Spleen (tissue), 13 donors: ENCODE measurements at places on chromosomes 7 and 10. TPM values are rescaled to one million over a fixed set of nuclear protein-coding genes. Genes with fewer than 3 reads are reported as not detected.

DNA sequence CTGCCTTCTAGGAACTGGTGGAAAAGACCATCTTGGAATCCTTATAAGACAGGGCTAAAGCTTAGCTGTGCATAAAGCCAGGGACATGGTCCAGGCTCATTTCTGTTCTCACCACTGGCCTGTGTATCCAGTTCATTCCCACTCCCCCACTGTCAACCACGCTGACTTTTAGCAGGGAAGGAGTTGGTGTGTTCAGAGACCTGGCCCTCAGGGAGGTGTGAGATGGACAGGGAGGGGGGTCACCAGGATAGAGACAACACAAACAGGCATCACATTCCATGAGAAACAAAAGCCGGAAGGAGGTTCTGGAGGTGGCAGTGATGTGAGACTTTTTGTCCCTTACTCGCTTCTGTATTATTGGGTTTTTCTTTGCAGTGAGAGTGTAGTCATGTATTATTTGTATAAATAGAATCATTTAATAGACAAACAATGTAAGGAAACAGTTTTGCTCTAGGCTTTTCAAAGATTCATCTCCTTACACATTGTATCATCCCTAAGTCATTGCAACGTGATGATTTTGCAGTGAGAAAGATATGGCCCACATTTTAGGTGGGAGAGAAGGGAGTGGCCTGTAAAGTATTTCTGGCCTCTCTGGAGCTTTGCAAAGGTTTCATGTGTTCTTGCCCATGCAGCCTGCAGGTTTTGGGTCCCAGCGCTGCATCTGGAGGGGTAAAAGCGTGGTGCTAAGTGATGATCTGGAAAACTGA is 52.0 kb downstream of the EEPD1 start:
- no peak for DNase-seq
- no peaks in the 10 kb centered on the region for H3K27me3 ChIP-seq
- no peak overlapping the region for H3K4me3 ChIP-seq
- peaks cover 30% of the 10 kb centered on the region for H3K4me1 ChIP-seq
- no peak overlapping the region for H3K27ac ChIP-seq
- H3K36me3 ChIP-seq: no peaks in the 10 kb centered on the region

DNA sequence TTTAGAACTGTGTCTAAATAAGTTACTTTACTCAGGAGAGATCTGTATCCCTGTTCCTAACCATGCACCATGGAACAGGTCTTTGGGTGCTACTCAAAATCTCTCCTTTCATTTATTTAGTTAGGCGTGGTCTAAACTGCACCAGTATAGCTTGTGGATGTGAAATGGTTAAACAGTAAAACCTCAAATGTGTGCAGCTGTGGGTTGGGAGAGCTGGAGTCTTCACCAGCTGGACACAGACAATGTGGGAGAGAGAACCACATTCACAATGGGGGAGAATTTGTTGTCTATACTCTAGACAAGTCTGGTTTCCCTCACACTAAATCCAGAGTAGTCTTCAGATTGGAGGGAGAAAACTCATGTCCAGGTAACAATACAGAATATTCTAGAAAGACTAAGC is 31.2 kb upstream of the IKZF1 start:
- H3K4me1 ChIP-seq: peaks cover 13% of the 10 kb centered on the region
- no peak for DNase-seq
- H3K36me3 ChIP-seq: no peaks in the 10 kb centered on the region
- H3K4me3 ChIP-seq: no peak overlapping the region

DNA sequence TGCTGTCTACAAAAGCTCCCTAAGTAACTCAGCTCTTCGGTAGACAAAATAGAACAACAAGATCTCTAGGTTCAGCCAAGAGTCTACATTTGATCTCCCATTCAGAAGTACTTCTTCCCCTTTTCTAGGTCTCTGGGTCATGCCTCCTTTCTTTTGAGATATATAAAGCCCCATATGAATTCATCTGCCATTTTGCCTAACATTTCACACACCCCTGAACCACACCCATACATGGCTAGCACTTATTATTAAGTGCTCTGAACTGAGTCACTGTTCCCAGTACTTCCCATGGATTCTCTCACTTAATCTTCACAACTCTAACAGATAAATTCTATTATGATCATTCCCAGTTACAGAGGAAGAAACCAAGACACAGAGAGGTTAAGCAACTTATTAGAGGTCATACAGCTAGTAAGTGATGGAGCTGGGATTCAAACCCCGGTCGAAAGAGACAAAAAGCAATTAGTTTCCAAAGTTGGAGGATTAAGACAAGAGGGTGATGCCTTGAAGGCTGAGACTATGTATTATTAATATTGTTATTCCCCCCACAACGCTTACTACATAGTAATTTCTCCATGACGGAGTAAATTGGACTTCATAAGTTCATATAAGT is 17.3 kb downstream of the MYOF start:
- H3K36me3 ChIP-seq: no peaks in the 10 kb centered on the region
- no peak overlapping the region for H3K27ac ChIP-seq
- H3K4me3 ChIP-seq: no peak overlapping the region
- DNase-seq: no peak
- peaks cover 12% of the 10 kb centered on the region for H3K4me1 ChIP-seq
- no peaks in the 10 kb centered on the region for H3K27me3 ChIP-seq

CPXM2 gene
- 3.7 TPM for polyA plus RNA-seq

PIK3AP1 gene
- polyA plus RNA-seq: 84.1 TPM

GRCh38 chr10:127579640-127580039 is 30.5 kb downstream of the NPS start:
- no peaks in the 10 kb centered on the region for H3K36me3 ChIP-seq
- no peak overlapping the region for H3K27ac ChIP-seq
- H3K4me3 ChIP-seq: no peak overlapping the region
- no peak for DNase-seq
- H3K27me3 ChIP-seq: no peaks in the 10 kb centered on the region
- H3K4me1 ChIP-seq: no peaks in the 10 kb centered on the region

DNA sequence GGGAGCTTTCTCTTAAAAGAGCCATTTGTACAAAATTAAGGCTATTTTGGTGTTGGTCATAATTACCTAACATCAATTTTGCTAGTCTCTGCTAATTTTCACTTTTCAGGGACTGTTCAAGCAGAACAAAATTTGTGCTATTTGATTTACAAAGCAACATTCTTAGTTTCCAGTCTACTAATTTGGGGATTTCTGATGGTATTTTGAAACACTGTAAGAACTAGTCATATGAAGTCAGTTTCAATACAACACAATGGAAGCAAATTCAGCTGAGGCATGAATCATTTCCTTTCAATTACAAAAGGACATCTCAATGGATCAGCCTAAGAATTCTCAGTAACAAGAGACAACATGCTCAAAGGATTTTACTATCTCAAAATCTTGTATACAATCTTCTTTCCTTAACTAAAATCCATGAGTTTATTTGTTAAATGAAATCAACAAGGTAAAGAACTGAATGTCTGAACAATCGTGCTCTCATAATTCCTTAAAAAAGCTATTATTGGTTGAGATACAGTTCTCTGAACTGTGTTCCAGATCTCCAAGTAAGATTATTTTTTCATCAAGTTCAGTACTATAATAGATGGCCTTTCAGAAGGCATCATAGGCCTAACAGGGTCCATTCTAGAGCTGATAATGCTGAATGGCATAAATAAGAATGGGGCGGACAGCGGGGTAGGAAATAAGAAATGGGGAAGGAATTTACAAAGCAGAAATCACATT is 144.6 kb downstream of the NRCAM start:
- H3K36me3 ChIP-seq: no peaks in the 10 kb centered on the region
- H3K4me1 ChIP-seq: no peaks in the 10 kb centered on the region
- no peaks in the 10 kb centered on the region for H3K27me3 ChIP-seq
- peak overlapping the region; percentile 12 for H3K27ac ChIP-seq
- DNase-seq: no peak
- H3K4me3 ChIP-seq: no peak overlapping the region

DNA sequence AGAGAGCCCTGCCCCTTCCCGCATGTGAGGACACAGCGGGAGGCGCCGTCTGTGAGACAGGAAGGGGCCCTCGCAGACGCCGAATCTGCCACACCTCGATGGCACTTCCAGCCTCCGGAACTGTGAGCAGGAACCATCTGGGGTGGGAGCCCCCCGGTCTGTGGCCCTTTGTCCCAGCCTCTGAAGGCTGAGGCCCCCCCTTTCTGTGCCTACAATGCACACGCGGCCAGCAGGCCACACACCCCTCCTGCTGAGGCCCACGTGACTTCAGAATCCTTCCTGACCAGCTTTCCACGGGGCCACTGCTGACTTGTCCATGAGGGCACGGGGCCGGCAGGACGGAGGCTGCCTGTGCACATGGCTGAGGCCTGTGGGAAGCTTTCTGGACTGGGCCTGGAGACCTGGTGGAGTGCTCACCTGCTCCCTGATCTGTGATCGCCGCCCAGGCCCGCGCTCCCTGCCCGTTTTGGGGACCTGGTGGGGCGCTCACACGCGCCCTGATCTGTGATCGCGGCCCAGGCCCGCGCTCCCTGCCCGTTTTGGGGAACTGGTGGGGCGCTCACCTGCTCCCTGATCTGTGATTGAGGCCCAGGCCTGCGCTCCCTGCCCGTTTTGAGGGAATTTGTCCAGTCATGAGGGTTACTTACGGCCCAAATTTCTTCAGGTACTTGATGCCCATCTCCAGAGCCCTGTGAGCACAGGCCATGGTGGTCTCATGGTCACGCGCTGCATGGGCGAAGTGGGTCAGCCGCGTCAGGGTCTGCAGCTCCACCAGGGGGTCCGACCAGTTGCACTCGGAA is 34.3 kb downstream of the CFAP46 start:
- no peaks in the 10 kb centered on the region for H3K4me1 ChIP-seq
- peaks cover 40% of the 10 kb centered on the region for H3K27me3 ChIP-seq

- H3K4me1 ChIP-seq: no peaks in the 10 kb centered on the region
- no peak for DNase-seq
- no peak overlapping the region for H3K27ac ChIP-seq
- H3K27me3 ChIP-seq: no peaks in the 10 kb centered on the region
- no peaks in the 10 kb centered on the region for H3K36me3 ChIP-seq
Observed at GRCh38 chr10:77207828-77208185, 429.8 kb downstream of the KCNMA1 start.

IRF5 gene
- polyA plus RNA-seq: 26.2 TPM

LRMDA gene
- 11.6 TPM for polyA plus RNA-seq

SSC4D gene
- 0.68 TPM for polyA plus RNA-seq

- H3K4me1 ChIP-seq: no peaks in the 10 kb centered on the region
- no peak for DNase-seq
- H3K4me3 ChIP-seq: no peak overlapping the region
- H3K27me3 ChIP-seq: no peaks in the 10 kb centered on the region
Observed at GRCh38 chr7:14286036-14286435, 296.6 kb upstream of the ETV1 start.

- DNase-seq: no peak
- H3K4me3 ChIP-seq: no peak overlapping the region
- H3K36me3 ChIP-seq: no peaks in the 10 kb centered on the region
- no peaks in the 10 kb centered on the region for H3K4me1 ChIP-seq
- no peaks in the 10 kb centered on the region for H3K27me3 ChIP-seq
Observed at GRCh38 chr7:22607180-22607579, 107.2 kb upstream of the STEAP1B start.

NRP1 gene
- 7.3 TPM for polyA plus RNA-seq

PTF1A gene
- polyA plus RNA-seq: not detected

ELMO1 gene
- polyA plus RNA-seq: 26.0 TPM

DNA sequence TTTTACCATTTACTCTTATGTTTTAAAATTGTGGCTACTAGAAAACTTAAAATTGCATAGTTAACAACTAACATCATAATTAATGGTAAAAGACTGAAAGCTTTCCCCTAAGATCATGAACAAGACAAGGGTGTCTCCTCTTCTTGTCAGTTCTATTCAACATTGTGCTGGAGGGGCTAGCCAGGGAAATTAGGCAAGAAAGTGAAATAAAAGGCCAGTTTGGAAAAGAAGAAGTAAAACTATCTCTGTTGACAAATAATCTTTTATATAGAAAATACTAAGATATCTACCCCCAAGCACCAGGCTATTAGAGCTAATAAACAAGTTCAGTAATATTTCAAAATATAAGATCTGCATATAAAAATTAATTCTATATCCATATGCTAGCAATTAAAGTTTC is 46.9 kb upstream of the MXI1 start:
- no peaks in the 10 kb centered on the region for H3K36me3 ChIP-seq
- no peaks in the 10 kb centered on the region for H3K4me1 ChIP-seq
- no peak overlapping the region for H3K27ac ChIP-seq
- no peak for DNase-seq

TUBGCP2 gene
- polyA plus RNA-seq: 201 TPM

GRCh38 chr7:29809533-29810155 is 3.3 kb downstream of the WIPF3 start:
- H3K36me3 ChIP-seq: no peaks in the 10 kb centered on the region
- H3K4me1 ChIP-seq: peaks cover 22% of the 10 kb centered on the region
- no peak for DNase-seq
- H3K27ac ChIP-seq: no peak overlapping the region
- H3K4me3 ChIP-seq: no peak overlapping the region

DNA sequence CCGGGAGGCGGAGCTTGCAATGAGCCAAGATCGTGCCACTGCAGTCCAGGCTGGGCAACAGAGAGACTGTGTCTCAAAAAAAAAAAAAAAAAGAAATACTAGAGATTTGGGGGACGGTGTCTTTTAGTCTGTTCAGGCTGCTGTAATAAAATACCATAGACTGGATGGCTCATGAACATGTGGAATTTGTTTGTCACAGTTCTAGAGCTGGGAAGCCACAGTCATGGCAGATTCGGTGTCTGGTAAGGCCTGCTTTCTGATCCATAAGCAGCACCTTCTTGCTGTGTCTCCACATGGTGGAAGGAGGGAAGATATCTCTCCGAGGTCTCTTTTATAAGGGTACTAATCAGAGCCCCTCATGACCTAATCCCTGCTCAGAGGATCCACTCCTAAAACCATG is 102.7 kb upstream of the MKLN1 start:
- H3K4me1 ChIP-seq: peaks cover 2% of the 10 kb centered on the region
- H3K27ac ChIP-seq: no peak overlapping the region
- no peaks in the 10 kb centered on the region for H3K27me3 ChIP-seq
- H3K4me3 ChIP-seq: no peak overlapping the region

- H3K4me3 ChIP-seq: no peak overlapping the region
- no peaks in the 10 kb centered on the region for H3K36me3 ChIP-seq
- no peak overlapping the region for H3K27ac ChIP-seq
Observed at GRCh38 chr10:14748441-14748840, 26.3 kb downstream of the FAM107B start.

- no peaks in the 10 kb centered on the region for H3K27me3 ChIP-seq
- no peak for DNase-seq
- H3K4me3 ChIP-seq: no peak overlapping the region
- H3K27ac ChIP-seq: no peak overlapping the region
- H3K4me1 ChIP-seq: no peaks in the 10 kb centered on the region
Observed at GRCh38 chr10:116014326-116014725, 258.7 kb downstream of the GFRA1 start.

- H3K4me3 ChIP-seq: no peak overlapping the region
- DNase-seq: no peak
- H3K36me3 ChIP-seq: no peaks in the 10 kb centered on the region
- peaks cover 8% of the 10 kb centered on the region for H3K4me1 ChIP-seq
- H3K27ac ChIP-seq: no peak overlapping the region
Observed at GRCh38 chr10:62746951-62747729, 57.4 kb upstream of the ADO start.
